G401 (cell line): ENCODE measurements at places on chromosomes 3 and 15. TPM values are rescaled to one million over a fixed set of nuclear protein-coding genes. Genes with fewer than 3 reads are reported as not detected.

- no peak for DNase-seq
Observed at GRCh38 chr15:92669432-92669831, 13.9 kb upstream of the FAM174B start.

Gene CYP1A2
- not detected in 2 replicates for total RNA-seq

Gene ATP1B3
- 45.6 and 51.0 TPM in 2 replicates for total RNA-seq

- DNase-seq = peak; percentile 75
Observed at GRCh38 chr15:57611938-57612337, 20.2 kb downstream of the MYZAP start.

DNA sequence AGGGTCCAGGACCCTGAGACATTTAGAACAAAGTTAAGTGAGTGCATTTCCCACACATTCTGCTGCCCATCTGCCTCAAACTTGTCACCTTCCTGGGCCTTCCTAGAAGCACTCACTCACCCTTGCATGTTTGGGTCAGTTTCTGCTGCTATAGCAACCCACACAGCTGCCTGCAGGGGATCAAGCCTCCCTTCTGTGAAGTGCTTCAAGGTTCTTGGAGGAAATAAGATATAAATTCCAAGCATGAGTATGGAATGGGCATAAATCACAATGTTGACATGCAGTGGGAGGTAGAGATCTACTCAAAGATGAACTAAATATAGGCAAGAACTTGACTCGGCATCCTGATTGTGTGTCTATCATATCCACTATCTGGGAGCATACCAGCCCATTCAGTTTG is 140.4 kb downstream of the SLC9A9 start:
- no peak for DNase-seq

Gene ITIH1
- not detected in 2 replicates for total RNA-seq

DNA sequence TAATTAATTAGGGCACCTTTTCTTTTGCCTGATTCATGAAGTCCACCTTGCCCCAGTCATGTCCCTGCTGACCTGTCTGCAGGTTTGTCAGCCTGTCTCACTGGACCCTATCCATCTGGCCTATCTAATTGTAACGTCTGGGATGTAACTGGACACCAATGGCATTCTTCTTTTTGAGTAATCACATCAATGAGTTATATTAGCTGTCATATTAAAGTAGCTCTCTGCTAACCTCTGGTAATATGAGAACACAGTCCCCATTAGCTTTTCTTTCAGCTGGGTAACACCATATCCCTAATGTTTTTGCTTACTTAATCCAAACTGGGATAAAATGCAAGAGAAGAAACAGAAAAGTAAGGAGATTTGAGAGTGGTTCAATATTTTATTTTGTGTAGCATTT is 166.2 kb upstream of the VEPH1 start:
- no peak for DNase-seq

DNA sequence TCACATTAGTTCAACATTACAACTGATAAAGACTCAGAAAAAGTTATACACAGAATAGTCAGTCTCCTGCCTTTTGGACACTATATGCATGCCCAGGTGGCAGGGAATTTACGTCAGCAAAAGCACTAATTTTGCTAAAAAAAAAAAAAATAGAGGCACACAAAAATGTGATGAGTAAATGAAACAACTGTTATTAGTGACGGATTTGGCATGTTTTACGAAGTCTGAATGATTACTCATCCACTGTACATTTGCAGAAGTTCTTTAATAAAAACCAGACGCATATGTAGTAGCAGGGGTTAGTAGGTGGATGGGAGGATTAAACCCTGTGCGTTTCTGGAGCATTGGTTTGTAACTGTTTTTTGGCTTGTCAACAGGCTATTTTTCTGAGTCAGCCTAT is 99.0 kb downstream of the MITF start:
- no peak for DNase-seq

Gene FAN1
- total RNA-seq = 13.6 and 17.6 TPM in 2 replicates

GRCh38 chr15:89377842-89378295 is 43.2 kb upstream of the POLG start:
- DNase-seq = no peak

Gene NANOGP8
- total RNA-seq = 1.7 TPM in 1 of 2 replicates, not detected in the other

GRCh38 chr3:155387571-155387970 is 94.1 kb upstream of the STRIT1 start:
- DNase-seq = no peak

Gene SLC41A3
- total RNA-seq = 28.9 and 42.9 TPM in 2 replicates

Gene FOXB1
- not detected in 2 replicates for total RNA-seq

Gene SAMMSON
- not detected in 2 replicates for total RNA-seq

Gene NOX5
- total RNA-seq = not detected in 2 replicates

- DNase-seq = no peak
Observed at GRCh38 chr3:45033791-45034190, 7.7 kb downstream of the CLEC3B start.

Gene CACNA1D
- total RNA-seq = 3.3 TPM in 1 of 2 replicates, not detected in the other
